ENCODE measurements at places on chromosomes 11 and 22.

DNA sequence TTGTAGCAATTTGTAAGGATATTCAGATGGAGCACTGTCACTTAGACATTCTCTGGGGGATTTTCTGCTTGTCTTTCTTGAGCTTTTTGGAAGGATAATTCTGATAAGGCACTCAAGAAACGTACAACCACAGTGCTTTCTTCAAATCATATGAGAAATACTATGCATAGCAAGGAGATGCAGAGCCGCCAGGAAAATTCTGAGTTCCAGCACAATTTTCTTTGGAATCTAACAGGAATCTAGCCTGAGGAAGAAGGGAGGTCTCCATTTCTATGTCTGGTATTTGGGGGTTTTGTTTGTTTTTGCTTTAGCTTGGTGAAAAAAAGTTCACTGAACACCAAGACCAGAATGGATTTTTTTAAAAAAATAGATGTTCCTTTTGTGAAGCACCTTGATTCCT, 9.9 kb downstream of the PRSS23 start:
- DNase-seq, result no peak

DNA sequence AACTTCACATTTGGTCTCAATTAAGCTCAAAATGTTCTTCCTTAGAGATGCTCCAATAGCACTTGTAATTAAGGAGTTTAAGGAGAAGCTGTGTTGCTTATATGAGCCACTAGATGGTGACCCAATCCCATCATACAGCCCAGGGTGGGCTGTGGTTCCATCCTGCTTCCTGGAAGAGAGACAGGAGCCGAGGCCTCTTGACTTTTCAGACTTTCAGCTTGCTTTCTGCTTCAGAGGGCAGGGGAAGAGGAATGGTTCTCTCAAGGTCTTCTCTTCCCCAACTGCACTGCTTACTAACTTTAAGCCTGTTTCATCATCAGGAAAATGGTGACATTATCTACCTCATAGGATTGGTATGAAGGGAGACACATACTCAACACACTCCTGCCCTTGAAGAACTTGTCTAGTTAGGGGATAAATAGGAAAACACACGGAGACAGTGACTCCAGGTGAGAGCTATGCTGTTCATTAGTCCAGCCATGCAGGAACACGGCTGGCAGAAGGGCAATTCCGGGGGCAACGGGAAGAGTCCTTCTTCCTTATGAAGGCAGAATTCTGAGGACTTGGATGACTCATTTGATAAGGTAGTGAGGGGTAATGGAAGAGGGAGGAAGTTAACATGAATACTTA, 20.1 kb downstream of the TMEM218 start:
- peak; percentile 93 for DNase-seq

GRCh38 chr22:50587407-50587806, 4.8 kb upstream of the CHKB start:
- no peak for DNase-seq

GRCh38 chr11:102757823-102758549, 22.4 kb downstream of the MMP10 start:
- no peak for DNase-seq
